ENCODE measurements at places on chromosomes 7 and 10.

DNA sequence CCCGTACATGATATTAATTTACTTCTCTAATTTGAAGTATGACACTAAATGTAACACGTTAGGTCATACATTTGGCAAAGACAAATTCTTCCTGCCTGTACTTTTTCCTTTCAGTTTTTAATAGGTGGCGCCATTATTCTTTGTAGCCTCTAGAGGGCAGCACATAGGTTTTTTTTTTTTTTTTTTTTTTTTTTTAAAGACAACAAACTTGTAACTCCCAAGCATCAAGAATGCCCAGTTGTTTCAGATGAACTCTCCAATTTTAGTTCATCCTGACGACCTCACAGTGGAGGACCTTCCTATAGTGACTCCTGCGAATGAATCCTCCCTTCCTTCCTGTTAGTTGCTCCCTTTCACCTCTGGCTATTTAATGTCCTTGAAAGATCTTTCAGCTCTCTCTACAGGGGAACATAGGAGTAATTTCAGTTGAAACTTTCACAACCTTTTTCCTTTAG, 139.3 kb upstream of the HDAC9 start:
- peak; percentile 31 for DNase-seq

- DNase-seq: no peak
Measured at GRCh38 chr7:23539494-23539907, 7.7 kb upstream of the TRA2A start.

DNA sequence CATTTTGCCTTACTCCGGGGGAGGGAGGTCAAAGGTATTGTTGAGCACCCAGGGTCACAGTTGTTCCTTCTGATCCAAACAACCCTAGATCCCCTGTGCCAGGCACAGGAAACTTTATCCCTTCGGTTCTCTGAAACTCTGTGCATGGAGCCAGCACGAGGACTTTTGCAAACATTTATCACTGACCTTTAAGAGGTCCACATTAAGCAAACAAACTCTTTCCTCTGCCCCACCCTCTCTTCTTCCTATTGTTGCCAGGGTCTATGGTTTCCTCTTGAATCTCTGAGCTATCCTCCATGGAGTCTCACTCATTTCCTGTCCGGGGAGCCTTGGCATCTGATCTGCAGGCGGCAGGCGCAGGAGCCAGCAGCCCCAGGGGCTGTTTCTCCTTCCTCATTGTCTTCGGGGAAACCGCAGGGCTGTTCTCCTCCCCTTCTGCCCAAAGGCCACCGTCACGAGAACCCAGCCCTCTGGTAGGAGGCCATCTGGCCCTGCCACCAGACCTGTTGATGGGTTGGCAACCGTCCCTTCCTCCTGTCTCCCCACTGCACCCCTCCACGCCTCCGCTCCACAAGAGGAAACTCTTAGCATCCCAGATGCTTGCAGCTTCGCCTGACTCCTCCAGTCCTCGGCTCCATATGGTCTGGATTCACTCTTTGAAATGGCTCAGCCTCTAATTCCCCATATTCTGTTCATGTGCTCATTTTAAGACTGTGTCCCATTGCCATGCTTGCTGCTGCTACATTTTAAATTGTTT, 327.3 kb upstream of the NRP1 start:
- peak; percentile 14 for DNase-seq

GRCh38 chr7:65966146-65966545, 15.9 kb downstream of the GUSB start:
- no peak for DNase-seq

DNA sequence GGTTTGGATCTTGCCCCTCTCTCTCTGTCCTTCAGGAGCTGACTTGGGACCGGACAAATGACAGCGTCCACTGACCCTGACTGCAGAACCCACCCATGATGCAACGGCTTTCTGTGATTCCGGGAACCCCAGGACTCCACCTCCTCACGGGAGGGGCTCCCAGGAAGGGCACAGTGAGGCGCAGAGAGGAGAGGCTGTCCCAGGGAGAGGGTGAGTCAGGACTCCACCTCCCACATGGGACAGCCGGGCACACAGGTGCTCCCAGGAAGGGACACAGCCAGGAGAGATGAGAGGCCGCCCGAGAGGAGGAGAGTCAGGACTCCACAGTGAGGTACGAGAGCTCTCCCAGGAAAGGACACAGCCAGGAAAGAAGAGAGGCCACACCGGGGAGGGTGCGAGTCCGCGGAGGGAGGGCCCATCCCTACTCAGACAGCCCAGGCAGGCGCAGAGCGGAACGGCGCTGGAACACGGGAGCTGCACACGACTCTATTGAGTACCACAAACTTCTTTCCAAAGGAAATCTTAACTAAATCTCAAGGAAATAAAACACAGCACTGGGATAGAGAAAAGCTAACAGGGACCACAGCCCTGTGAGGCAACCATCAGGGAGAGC, 162.5 kb downstream of the MAD1L1 start:
- no peak for DNase-seq

GRCh38 chr10:5196702-5197113, at the start of gene AKR1C4:
Gene AKR1C4 (plus strand): TSS chr10:5196837. CDS start chr10:5196868, 31 bp downstream.
- no peak for DNase-seq

DNA sequence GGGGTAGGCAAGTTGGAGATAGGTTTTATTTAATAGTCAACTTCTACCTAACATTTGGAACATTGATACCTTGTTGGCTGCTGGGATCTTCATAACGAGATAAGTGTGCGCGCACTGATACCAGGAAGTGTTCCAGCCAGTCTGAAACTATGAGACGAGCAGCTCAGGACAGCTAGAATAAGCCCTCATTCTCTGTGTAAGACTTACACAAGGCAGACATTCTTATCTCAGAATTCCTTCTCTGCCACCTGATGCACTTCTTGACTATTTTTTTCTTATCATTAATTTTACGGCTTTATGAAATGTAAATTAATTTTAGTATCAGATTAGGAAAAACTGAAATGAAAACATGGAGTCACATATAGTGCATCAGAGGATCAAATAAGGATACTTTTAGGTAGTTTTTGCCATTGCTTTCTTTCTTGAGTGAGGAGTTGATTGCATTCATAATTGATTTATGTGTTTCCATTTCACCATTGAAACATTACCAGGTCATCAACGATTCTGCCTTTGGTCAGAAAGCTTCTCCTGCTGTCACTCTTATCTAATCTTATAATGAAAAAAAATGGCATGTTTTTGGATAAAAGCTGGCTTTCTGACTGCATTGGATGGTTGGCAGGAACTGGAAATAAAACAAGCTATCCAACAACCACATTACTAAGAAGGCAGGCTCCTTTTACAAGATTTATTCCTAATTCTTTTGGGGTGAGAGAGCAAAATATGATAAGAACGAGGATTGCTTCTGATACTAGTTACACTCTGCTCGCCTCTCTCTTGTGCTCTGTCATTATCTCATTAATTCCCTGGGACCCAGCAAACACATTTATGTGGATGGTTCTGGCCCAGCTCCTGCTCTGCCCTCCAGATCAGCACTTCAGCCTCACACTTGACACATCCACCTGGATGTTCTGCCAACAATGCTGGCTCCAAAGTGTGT, 40.4 kb upstream of the ABCB5 start:
- DNase-seq: no peak

Measured in HAP-1 (cell line).